Fibroblast of lung (primary cell): ENCODE measurements at places on chromosomes 12 and 14. TPM values are rescaled to one million over a fixed set of nuclear protein-coding genes. Genes with fewer than 3 reads are reported as not detected.

The ADGRD1 gene
- total RNA-seq = 7.3 and 13.4 TPM in 2 replicates

The FGF6 gene
- total RNA-seq = not detected in 2 replicates

The TNS2 gene
- 52.4 and 60.6 TPM in 2 replicates for total RNA-seq

The CD4 gene
- total RNA-seq = 14.4 and 27.2 TPM in 2 replicates

The TDRD9 gene
- 0.50 and 1.0 TPM in 2 replicates for total RNA-seq

The C12orf56 gene
- 0.77 and 1.5 TPM in 2 replicates for total RNA-seq

The MAP3K9 gene
- total RNA-seq = under 0.01 and 0.17 TPM in 2 replicates

The GPRC5D gene
- total RNA-seq = not detected in 2 replicates

The IAPP gene
- total RNA-seq = not detected in 2 replicates
